ENCODE measurements at places on chromosomes 2 and 18.

- peak; percentile 75 for DNase-seq
These were observed 3.5 kb downstream of the HAAO start for GRCh38 chr2:42788882-42789281.

GRCh38 chr2:44055664-44056063, 59.9 kb upstream of the LRPPRC start:
- peak; percentile 29 for DNase-seq

GRCh38 chr2:189375842-189376241, 65.4 kb upstream of the WDR75 start:
- no peak for DNase-seq

DNA sequence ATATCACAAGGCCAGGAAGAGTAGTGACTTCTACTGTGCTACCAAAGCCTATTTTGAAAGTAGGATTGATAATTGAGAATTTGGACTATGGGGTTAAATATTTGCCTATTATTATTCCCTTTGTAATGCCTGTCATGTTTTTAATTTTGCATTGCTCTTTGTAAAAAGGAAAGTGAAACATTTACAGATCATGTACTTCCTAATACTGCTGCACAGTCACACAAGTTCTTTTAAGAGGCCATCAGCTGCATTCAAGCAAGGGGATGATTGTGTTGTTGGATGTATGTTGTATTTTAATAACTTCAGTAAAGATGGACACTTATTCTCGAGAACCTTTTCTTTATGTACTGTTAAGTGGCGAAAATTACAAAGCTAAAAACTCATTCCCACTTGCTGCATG, 70.1 kb downstream of the PLEKHA3 start:
- no peak for DNase-seq

GRCh38 chr2:236666646-236667204, 97.1 kb downstream of the ACKR3 start:
- DNase-seq = no peak

- DNase-seq = no peak
These were observed 105.0 kb downstream of the IKZF2 start for GRCh38 chr2:213046431-213046830.

- no peak for DNase-seq
These were observed 752.0 kb upstream of the HS6ST1 start for GRCh38 chr2:129070663-129071062.

DNA sequence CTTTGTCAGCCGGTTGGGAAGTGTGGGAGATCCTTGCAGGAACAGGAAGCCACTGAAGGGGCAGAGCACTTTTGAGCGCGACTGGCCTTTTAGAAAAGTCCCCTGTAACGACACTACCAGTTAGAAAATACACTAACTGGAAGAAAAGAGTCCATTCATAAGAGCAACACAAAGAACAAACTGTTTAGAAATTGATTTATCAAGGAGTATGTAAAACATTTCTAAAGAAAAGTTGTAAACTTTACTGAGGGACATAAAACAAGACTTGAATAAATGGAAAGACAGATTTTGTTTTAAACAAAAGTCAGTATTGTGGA, 29.8 kb upstream of the POMC start:
- no peak for DNase-seq

DNA sequence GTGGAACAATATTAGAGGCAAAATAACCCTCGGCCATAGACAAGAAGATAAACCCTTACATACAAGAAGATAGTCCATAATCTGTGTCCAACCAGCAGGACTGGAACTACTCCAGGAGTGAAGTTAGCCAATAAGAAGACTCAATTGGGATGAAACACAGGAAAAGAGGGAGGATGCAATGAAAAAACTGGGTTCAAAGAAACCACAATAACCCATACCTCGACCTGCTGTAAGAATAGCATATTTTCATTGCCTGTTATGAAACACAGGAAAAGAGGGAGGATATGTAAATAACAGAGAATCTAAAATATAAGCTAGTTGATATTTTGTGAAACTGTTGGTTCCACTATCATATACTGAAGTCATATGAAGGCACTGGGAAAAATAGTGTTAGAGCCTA, 87.1 kb upstream of the CSRNP3 start:
- DNase-seq = no peak

- DNase-seq = no peak
These were observed 56.9 kb downstream of the ACKR3 start for GRCh38 chr2:236626391-236627150.

DNA sequence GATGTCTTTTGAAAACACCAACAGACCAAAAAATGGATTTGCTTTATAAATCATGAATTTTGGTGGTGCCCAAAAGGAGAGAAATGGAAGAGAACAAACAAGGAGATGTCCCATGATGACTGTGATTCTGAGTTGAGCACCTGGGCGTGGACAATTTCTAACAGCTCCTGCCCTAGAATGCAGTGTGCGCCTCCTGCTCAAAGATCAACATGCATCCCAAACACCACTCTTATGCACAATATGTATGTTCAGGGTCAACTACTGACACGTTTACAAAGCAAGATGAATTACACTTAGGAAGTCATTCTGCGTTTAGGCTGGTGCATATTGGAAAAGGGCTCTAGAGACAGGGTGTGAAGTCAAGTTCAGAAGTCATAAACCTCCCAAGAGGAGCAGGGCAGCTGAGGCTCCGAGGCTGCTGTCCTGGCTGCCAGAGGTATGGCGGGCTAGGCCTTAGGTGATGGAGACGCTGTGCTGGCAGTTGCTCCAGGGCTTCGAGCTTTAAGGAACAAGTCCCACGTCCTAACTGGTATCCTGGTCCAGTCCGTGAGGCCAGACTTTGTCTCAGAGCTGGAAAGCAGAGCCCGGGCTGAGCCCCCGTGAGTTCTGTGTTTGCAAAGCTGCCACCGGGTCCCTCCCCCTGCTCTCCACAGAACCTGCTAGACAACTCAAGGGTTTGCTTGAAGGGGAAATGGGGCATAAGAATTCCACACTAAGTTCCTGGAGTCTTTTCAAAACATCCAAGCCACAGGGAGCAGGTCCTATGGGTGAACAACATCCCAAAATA, 74.0 kb downstream of the ZNF516 start:
- no peak for DNase-seq

GRCh38 chr2:75540994-75541393, 19.7 kb downstream of the EVA1A start:
- no peak for DNase-seq

GRCh38 chr2:66543257-66543767, 108.4 kb downstream of the MEIS1 start:
- DNase-seq = no peak

DNA sequence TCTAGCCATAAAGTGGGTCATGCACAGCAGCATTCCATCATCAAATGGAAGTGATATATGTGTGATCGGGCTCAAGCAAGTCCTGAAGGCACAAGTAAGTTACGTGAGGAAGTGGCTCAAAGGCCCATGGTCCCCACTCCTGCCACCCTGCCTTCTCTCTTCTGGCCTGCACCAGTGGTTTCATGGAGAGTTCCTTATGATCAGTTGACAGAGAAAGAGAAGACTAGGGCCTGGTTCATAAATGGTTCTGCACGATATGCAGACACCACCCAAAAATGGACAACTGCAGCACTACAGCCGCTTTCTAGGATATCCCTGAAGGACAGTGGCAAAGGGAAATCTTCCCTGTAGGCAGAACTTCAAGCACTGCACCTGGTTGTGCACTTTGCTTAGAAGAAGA, 412.6 kb upstream of the SMIM21 start:
- no peak for DNase-seq

- DNase-seq = no peak
These were observed 45.2 kb upstream of the NFU1 start for GRCh38 chr2:69482471-69482870.

DNA sequence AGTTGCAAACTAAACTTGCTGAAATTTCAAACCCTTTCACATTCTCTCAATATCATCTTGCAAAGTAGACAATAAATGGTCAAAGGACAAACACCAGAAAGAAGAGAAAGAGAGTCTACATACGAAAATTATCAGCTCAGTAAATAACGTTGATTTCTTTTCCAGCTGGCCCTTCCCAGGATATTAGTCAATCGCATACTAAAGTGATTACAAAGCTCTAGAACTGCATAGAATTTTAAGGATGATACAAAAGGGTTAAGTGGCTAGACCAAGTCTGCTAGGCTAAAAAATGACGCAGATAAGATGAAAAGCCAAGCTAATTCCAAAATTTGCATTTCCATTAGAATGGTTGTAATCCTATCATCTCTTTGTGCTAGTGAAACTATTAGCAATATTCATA, 405.7 kb downstream of the FBXO15 start:
- DNase-seq = no peak

DNA sequence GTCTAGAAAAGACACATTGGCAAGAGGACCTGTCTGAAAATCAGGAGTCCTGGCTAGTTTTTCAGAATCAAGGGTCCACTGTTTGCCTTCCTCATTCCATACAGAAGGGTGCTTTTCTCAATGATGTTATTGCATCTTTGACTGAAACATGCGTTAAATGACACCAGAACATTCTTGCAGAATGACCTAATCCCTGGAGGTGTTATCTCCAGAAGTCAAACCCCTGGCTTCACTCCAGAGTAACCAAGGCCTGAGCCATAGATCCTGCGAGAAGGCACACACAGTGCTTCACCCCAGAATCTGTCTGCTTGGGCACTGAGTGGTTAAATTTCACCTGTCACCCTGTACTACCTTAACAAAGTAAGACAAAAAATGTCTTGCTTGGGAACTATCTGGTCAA, 1055.2 kb upstream of the FANCL start:
- DNase-seq = peak; percentile 5

- DNase-seq = peak; percentile 28
These were observed 67.1 kb downstream of the RAB31 start for GRCh38 chr18:9775178-9775577.

GRCh38 chr2:39546937-39547336, 109.9 kb upstream of the MAP4K3 start:
- DNase-seq = no peak

GRCh38 chr2:126885751-126886210, 12.9 kb upstream of the TEX51 start:
- DNase-seq = no peak

GRCh38 chr2:168152902-168153530, 94.4 kb downstream of the STK39 start:
- no peak for DNase-seq

DNA sequence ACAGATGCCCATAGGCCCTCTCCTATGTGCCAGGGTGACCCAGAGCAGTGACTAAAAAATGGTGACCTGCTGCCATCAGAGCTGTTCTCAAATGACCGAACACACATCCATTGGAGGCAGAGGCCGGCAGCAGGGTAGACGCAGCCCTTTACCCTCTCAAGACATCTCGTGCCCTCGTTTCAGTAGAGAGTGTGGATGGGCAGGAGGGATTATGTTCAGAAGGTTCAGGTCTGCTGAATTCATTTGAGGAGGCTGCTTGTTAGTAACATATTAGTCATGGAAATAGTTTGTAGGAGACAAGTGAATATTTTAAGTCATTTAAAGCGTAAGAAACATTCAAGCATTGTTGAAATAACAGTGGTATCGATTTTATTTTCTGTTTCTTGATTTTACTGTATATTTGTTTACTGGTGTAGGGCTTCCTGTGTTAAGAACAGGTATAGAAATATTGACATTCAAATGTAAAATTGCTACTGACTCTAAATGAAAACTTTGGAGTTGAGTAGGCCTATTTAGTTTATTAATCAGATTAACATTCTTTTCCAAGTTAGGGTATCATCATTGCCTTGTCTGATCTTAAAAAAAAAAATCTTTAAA, 82.6 kb downstream of the ZNF532 start:
- no peak for DNase-seq

GRCh38 chr18:77597726-77598125, 348.1 kb downstream of the GALR1 start:
- no peak for DNase-seq

- no peak for DNase-seq
These were observed 33.6 kb downstream of the PLEKHA3 start for GRCh38 chr2:178513876-178514275.
